Activated CD8-positive, alpha-beta memory T cell treated with anti-CD3 and anti-CD28 coated beads for 24 hours (primary cell): ENCODE measurements at places on chromosomes 2 and 18.
A peak's percentile ranks its signal among the peaks of the same experiment; 100 is the strongest.

DNA sequence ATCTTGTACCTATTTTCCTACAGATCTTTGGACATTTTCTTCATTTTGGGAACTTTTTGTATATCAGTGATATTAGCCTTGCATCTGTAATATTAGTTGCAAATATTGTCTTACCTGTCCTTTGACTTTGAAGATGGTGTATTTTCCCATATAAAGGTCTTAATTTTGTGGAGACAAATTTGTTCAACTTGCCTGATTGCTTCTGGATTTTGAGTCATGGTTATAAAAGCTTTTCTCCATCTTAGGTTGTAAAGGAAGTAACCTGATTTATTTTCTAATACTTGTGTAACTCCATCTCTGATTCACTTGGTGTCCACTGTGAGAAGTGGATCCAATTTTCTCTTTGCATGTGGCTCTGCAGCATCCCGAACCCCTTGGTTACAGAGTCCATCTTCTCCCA is 97.7 kb upstream of the OTOS start:
- DNase-seq, result peak; percentile 15

- DNase-seq, result no peak
These were observed 169.2 kb upstream of the CCDC68 start for GRCh38 chr18:55128437-55128836.

- no peak for DNase-seq
These were observed 21.9 kb downstream of the MC2R start for GRCh38 chr18:13893418-13893760.

DNA sequence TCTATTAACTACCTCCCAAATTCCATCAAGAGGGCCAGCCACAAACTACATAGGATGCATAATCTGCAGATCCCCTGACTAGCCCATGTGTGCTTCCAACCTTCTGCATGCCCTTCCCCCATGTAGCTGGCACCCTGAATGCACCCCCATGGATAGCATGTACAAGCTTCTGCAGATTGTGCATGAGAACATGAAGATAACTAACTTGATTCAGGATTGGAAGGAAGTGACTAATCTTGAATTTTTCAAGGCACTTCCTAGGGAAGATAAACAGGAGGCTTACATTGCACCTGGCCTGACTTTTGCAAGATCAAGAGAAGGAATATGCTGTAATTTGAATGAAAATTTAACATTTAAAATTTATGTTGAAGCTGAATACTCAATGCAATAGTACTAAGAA is 66.7 kb downstream of the CDC42EP3 start:
- no peak for DNase-seq

DNA sequence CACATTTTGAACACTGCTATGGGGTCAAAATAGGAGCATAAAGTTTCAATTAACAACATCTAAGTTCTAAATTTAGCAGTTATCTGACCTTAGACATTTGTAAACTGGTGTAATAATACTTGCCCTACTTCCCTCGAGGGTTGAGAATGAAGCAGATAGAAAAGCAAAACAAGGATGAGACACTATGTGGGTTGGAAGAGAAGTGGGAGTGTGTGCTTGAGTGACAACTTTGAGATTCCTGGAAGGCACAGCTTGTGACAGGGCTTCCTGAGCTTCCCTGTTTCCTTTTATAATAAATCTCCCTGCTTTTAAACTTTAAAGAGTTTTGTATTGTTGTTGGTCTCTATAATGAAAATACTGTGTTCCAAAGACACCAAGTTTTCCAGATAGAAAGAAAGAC is 128.6 kb upstream of the CHST9 start:
- no peak for DNase-seq

GRCh38 chr2:181774685-181775084 is 94.4 kb upstream of the NEUROD1 start:
- no peak for DNase-seq

DNA sequence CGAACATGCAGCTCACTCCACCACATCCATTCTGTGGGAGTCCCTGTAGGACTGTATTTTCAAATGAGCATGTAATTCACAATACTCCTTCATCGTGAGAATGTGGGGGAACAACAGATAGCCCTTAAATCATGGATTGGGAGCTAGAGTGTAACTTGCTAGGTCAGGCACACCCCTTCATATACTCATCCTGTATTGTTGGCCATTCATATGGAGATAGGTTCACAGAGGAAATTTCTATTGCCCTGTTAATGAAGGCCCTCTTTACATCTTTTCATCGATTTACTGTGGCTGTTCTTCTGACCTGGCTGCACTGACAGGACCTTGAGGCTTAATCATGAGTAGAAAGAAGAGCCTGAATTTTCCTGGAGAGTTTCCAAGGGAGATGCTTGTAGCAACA is 193.8 kb upstream of the DPP10 start:
- no peak for DNase-seq

DNA sequence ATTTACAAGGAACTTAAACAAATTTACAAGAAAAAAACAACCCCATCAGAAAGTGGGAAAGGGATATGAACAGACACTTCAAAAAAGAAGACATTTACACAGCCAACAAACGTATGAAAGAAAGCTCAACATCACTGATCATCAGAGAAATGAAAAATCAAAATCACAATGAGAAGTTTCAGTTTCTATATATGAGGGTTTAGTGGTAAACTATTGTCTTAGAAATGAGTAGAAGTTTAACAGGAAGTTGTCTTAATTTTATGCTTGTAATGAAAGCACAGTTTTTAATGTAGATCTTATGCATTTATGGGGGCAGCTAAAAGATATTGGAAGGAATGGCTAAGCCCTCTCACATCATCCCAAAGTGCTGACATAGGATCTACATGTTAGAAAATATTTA is 325.4 kb downstream of the ERBB4 start:
- no peak for DNase-seq

DNA sequence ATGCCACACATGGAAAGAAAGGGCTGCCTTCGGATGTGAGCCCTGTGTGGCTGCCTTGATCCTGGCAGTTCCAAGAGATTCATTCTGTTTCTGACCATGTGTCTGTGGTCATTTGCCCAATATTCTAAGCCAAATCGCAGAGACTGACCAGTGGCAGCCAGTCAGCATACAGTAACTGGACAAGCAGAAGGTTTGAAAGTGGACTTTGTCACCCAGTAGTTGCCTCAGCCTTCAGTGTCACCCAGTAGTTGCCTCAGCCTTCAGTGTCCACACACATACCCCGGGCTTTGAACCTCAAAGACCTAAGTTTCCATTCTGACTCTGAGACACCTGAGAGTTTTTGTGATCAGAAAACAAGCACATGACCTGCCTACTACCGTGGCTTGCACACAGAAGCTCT is 5.0 kb downstream of the RFX8 start:
- no peak for DNase-seq

DNA sequence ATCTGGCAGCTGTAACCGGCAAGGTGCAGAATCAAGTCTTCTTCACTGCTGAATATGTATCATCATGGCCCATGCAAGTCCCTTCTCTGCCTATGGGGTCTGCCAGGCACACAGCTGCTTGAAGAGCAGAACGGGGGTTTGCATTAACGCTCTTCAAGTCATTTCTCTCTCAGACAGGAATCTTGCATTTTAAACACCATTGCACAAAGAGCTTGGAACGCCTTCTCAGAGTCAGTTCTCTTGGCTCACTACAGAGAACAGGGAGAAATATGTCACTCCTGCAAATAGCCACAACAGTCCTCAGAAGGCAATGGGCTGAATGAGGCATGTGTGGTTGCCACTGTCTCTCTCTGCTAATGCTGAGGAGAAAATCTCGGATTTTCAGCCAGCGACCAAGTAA is 2173.5 kb upstream of the PIK3C3 start:
- no peak for DNase-seq

- no peak for DNase-seq
These were observed 8.4 kb upstream of the CABYR start for GRCh38 chr18:24130494-24130893.

DNA sequence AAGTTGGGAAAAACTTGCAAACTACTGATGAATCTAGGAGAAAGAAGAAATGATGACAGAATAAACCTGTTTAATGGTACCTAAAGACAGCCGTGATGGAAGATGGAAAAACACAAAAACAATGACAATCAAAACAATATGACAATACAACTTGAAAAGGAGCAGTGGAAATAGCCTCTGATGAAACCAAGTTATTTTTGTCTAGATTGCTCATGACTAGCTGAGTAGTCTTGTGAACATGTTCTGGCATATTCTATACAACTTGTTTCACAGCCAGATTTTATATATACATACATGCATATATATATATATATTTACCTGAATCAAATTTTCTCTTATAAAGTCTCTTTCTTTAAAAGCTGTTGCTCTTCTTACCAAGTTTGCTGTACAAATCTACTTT is 439.1 kb downstream of the TGIF1 start:
- no peak for DNase-seq

GRCh38 chr2:232295971-232296370 is 82.6 kb upstream of the ALPP start:
- DNase-seq, result no peak

GRCh38 chr2:17590342-17590911 is 49.9 kb downstream of the VSNL1 start:
- no peak for DNase-seq

DNA sequence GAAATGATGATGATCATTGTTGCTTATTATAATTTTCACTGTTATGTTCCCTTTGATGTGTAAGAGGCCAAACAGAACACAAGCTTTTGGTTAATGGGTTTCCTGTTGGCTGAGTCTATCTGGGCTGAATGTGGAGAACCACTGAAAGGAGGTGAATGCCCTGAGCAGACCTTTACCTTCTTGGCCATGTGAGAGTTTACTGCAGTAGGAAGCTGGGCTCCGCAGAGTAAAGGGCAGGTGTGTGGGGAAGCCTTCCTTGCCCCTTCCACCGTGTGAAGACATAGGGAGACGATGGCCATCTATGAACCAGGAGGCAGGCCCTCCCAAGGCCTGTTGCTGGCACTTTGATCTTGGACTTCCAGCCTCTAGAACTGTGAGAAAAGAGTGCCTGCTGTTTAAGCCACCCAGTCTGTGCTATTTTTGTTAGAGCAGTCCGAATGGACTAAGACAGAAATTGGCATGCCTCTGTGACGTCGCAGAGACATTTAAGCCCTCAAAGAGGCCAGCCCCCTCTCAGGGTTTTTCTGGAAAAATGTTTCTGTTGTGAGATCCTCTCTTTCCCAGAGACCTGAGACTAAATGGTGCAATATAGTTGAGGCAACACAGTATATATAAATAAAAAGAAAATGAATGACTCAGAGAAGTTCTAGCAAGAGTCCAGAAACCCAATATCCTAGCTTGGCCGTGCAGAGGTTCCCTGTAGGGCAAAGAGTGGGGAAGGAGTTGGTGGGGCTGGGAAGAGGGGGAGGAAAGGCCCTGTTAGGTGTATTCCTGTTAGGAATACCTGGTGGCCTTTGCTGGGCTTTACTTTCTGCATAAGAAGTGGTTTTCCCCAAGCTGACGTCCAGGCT is 121.9 kb upstream of the LGALSL start:
- DNase-seq, result no peak

- DNase-seq, result no peak
These were observed 82.6 kb upstream of the RGPD5 start for GRCh38 chr2:109711230-109712122.

- no peak for DNase-seq
These were observed 400.9 kb upstream of the SMIM21 start for GRCh38 chr18:75828379-75828778.

- no peak for DNase-seq
These were observed 19.7 kb upstream of the ARHGAP25 start for GRCh38 chr2:68714866-68715265.

DNA sequence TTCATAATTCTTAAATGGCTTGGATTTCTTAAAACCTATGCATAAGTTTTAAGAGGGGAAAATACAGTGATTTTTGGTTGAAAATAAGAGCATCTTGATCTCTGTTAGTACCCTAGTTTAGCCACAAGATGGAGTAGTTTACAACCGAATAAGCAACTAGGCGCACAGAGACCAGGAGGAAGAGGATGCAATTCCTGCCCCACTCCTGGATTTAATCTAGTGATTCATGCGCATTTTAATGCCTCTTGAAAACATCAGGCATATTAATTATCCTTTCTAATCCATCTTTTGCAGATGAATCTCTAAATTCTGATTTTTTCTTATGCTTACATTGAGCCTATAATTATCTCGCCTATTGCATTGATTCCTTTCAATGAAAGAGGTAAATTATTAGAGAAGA is 76.7 kb downstream of the MRPS9 start:
- no peak for DNase-seq

- no peak for DNase-seq
These were observed 16.7 kb downstream of the ASPRV1 start for GRCh38 chr2:69944756-69945155.
